ENCODE measurements at places on chromosomes 6 and 20. TPM values are rescaled to one million over a fixed set of nuclear protein-coding genes. Genes with fewer than 3 reads are reported as not detected.
A peak's percentile ranks its signal among the peaks of the same experiment; 100 is the strongest.

Gene ZNF343
- total RNA-seq, result 6.3 TPM

DNA sequence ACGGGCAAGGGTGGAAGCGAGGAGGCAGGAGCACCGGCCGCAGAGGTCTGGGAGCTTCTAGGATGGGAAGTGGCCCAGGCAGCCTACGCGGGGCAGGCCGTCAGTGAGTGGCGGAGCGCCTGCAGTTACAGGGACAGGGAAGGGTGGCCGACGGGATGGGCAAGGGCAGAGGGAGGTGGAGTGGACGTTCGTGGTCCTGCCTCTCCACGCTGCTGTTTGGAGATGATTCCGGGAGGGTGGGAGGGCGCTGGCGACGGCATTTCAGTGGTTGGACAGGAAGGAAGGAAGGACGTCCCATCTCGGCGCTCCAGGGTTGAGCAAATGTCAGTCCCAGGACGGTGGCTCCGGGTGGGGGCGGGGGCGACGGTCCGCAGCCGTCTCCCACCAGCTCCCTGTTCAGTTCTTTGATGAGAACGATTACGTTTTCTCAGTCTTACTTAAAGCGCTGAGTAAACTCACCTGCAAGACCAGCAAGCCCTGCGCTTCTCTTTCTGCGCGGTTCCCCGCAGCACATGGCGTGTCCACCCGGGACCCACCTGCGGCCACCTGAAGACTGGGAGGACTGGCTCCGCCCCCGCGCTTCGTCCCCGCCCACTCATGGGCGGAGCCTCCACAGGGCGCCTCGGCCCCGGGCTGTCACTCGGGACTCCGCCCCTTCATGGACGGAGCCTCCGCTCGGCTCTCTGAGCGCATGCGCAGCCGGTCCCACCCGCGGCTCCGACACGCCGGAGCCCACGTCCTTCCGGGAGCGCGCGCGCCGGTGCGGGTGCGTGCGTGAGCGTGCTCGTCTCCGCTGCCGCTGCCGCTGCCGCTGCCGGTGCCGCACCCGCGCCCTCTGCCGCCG, at the start of gene DNAJC5:
Gene DNAJC5 (plus strand): TSS at position 769 of the 844 bp plus-strand sequence. CDS start 33,220 bp downstream, outside the sequence.
- DNase-seq, result peak; percentile 95

- DNase-seq, result no peak
Measured at GRCh38 chr6:5116243-5116991, 31.3 kb downstream of the PPP1R3G start.

GRCh38 chr20:40984496-40984895, 44.1 kb upstream of the TOP1 start:
- no peak for DNase-seq

DNA sequence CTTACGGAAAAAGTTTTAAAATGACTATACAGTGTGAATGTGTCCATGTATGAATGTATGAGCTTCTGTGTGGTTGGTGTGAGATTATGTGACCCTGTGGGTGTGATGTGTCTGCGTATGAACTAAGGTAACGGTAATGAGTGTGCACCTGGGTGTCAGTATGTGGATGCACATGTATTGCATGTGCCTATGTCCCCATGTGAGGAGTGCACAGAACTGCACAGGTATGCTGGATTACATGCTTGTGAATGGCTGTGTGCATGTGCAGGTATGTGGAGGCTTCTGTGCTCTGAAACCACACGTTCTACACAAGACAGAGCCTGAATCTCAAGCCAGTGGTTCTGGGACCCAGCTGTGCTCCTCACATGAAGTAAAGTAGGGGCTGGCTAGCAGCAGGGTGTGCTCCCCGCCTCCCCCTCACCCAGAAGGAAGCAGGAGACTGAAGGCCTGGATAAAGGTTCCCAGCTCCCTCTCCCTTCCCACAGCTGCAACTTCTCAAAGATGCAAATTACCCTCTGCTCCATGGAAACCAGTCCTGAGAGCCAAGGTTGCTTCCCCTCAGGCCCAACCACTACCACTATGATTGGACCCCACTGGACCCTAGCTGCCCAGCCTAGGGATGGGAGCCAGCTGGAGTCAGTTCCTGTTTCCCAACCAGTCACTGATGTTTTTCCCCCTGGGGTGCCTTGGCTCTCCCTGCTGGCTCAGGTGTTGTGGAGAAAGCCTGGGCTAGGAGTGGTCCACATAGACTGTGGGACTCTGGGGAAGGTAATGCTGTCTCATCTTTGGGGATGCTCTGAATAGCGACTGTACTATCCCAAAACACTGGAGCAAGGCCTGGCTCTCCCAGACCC, 24.8 kb upstream of the SPDEF start:
- no peak for DNase-seq

GRCh38 chr6:125002406-125002741, 40.1 kb downstream of the RNF217 start:
- DNase-seq, result no peak

All from left ventricle myocardium inferior (tissue), 1 donor.